NCI-H1436 treated with DMSO at 0.1 percent for 48 hours (cell line): ENCODE measurements at places on chromosomes 12 and 14.

- no peak for DNase-seq
Observed at GRCh38 chr14:21001218-21001617, 2.1 kb downstream of the SLC39A2 start.

GRCh38 chr12:46832130-46832704, 6.4 kb upstream of the SLC38A4 start:
- no peak for DNase-seq

DNA sequence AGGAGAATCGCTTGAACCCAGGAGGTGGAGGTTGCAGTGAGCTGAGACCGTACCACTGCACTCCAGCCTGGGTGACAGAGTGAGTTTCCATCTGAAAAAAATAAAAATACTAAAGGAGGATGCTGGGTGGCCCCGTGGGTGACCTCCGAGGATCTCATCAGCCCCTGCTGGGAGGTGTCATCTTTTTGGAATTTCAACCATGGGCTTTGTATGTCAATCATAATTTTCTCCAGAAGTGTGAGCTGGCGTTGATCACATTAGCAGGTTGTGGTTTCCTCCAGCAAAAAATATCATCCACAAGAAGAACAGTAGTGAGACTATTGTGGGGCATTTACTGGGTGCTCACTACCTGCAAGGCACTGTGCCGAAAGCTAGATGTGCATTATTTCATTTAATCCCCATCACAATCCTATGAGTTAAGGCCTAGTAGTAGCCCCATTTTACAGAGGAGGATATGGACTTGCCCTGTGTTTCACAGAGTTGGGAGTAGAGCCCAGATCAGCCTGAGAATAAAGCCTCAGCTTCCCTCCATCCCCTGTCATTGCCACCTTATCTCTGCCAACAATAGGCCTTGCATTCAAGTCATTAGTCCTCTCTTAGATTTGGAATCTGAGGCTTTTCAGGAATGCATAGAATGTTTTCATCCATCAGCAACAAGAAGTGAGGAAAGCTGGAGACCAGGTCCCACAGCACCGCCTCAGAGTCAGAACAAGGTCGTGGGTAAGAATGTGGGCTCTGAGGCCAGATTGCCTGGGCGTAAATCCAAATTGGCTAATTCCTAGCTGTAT, 39.8 kb downstream of the SVOP start:
- DNase-seq: no peak

- DNase-seq: no peak
Observed at GRCh38 chr12:94143438-94143837, 4.9 kb upstream of the PLXNC1 start.

GRCh38 chr12:133227281-133227852, 8.3 kb downstream of the ANHX start:
- DNase-seq: no peak

DNA sequence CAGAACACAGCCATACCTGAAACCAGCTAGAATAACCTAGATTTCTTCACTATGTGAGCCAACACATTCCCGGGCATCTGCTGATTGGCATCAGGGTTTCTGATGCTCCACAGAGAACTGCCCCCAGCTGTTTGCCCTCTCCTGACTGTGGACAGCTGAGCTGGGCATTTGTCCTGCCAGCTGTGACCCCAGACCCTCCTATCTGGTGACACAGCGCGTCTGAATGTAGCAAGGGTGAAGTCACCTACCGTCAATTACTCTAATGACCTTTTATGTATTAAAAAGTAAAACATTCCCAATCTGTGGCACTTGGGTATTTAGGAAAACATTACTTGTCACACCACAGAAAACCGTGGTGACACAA, 29.7 kb upstream of the SFSWAP start:
- DNase-seq: no peak

GRCh38 chr14:69040353-69040752, 61.3 kb upstream of the ACTN1 start:
- DNase-seq: no peak

DNA sequence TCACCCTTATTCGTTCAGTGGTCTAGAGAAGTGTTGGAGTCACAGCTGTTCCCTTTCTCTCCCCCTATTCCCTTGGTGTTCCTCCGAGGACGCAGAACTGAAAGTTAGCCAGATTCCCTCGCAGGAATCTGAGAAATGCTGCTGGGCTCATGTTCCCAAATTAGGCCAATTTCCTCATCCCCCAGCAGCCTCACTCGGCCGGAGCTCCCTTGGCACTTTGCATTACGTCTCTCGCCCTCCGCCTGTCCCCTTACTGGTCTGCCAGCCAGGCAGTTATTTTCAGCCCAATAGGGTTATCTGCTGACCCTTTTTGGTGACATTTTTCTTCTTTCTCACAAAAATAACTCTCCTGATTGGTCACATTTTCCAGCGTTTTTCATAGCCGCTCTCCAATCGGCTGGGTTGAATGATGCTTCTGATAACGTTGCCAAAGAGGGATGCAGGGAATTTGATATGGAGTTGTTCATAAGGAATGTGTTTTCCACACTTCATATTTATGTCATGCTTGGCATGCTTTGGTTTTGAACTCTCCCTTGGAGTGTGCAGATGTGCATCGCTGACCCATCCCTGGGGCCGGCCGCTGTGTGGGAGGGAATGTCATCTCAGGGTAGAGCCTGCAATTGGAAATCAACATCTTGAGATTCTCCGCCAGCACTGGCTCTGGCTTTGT, 9.9 kb downstream of the IFT43 start:
- DNase-seq: no peak

DNA sequence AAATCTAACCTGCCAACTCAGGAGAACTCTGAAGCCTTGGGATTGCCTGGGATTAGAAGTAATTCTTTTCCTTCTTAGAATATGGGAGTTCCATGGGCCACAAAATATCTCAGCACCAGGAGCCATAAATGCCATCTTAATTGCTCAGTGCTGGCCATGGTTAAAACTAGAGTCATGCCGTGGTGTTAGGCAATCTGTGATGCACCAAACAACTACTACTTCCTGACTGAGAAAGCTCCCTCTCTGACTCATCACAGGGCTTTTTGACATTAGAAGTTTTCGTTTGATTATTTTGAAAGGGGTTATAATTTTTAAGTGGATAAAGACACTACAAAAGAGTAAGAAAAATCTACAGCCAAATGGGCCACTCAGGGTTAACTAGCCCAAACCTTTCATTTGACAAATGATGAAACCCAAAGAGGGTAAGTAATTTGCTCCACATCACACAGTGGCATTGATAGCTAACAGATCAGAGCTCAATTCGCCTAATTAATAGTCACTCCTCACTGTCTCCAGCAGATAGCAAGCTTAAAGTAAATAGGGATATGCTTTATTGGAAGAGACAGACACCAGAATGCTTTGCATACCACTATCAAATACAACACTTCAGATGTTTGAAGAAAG, 377.3 kb downstream of the EMP1 start:
- DNase-seq: no peak

DNA sequence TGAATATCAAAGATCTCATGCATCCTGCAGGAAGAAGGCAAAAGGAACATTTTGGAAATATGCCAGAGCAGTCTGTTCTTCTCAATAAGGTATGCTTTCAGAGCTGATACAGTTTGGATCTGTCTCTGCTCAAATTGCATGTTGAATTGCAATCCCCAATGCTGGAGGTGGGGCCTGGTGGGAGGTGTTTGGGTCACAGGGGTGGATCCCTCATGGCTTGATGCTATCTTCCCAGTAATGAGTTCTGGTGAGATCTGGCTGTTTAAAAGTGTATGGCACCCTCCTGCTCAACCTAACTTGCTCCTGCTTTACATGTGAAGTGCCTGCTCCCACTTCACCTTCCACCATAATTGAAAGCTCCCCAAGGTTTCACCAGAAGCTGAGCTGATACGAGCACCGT, 76.6 kb downstream of the RIN3 start:
- no peak for DNase-seq

DNA sequence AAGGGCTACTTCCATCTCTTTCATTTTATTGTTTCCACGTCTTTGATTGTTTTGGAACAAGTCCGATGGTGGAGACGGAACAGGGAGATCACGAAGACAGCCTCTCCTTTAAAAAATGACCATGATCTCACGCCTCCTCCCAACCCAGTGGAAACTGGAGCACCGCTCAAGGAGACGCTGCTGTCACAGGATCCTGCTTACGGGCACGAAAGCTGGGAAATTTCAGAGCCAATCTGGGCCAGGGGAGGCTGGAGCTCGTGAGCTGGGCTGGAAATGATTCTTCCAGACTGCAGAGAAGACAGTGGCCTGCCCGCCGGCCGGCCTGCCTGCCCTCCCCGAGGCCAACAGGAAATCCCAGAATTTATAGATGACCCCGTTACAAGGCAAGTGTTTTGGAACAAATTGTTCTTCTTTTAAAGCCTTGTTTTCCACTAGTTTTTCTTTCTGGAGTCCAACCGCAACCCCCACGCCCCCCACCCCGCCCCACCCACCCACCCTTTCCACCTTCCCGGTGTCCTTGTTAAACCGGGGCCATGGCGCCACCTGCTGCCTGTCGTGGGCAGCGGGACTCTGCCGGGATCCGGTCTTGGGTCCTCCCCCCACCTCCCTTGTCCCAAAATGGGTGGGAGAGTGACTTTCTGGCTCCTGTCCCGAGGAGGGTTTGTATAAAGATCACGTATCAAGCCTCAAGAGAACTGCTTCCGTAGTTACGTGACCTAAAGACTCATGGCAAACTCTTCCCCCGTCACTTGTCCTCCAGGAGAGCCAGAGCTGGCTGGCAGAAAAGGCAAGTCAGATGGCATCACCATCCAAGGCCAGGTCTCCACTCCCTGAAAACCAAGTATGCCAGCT, 40.3 kb downstream of the MAP1LC3B2 start:
- no peak for DNase-seq

DNA sequence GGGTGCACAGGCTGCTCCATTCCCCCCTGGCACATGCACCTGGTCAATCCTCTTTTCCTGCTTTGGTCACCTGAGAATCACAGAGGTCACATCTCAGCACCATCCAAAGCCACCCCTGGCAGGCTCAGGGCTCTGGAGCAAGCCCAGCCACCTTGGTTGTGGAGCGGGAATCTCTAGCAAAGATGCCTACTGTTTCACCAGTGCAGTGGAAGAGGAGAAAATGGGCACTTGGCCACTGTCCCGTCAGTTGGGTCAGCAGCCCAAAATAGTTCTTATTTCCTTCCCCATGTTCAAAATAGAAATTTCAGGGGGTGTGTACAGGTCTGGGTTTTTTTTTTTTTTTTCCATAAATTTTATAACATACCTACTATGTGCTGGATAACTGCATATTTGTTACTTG, 18.3 kb downstream of the RTL1 start:
- no peak for DNase-seq
